ENCODE measurements at places on chromosomes 16 and 17. TPM values are rescaled to one million over a fixed set of nuclear protein-coding genes. Genes with fewer than 3 reads are reported as not detected.

- no peak for DNase-seq
Measured at GRCh38 chr16:90008708-90009145, 10.5 kb downstream of the DBNDD1 start.

- no peak for DNase-seq
Measured at GRCh38 chr16:23579371-23579770, 16.7 kb downstream of the NDUFAB1 start.

GRCh38 chr17:50361561-50362480 is 11.2 kb downstream of the MRPL27 start:
- DNase-seq = no peak

DNA sequence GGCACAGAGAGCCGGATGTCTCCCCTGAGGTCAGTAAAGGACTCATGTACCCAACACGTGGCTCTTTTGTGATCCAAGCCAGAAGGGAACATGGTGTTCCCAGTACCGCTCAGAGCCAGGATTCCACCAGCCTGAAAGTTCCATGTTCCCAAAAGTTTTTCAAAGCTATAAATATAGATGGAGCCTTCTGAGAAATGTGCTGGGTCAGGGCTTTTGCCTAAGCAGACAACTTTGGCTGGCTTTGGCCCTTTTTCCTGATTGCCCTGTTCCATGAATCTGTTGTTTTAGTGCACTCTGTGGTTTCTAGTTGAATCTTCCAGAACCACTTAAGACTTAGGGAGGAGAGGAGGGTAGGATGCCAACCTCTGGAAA is 128.5 kb upstream of the HS3ST2 start:
- DNase-seq = no peak

DNA sequence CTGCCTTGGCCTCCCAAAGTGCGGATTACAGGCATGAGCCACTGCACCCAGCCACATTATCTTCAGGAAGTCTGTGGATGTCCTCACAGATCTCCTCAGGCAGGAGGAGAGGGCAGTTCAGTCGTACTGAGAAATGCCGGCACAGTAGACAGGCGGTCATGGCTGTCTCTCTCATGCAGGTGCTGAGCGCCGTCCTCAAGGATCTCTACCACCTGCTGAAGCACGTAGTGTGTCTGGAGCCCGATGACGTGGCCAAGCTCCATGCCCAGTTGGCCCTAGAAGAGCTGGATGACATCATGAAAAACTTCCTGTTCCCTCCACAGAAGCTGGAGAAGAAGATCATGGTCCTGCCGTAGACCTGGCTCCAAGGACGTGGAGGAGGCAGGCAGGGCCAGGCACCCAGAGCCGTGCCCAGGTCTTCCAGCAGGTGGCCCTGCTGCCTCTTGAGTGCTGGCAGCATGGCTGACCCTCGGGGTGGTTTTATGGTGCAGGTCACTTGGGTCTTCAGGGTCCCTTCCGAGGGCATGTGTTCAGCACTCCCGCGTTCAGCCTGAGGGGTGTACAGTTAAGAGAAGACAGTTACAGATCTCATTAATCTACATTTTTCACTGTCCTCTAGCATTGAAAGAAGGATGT is 22.0 kb upstream of the HAS3 start:
- no peak for DNase-seq

DNA sequence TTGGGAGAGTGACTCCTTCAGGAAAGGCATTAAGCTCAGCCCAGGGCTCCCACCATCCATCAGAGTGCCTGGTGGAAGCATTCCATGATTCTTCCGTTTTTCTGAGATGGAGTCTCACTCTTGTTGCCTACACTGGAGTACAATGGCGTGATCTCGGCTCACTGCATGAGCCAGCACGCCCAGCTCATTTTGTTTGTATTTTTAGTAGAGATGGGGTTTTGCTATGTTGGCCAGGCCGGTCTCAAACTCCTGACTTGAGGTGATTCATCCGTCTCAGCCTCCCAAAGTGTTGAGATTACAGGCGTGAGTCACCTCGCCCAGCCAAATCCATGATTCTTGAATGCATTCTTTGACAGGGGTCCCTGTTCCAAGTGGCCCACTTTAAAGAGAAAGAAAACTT is 23.1 kb downstream of the MIS12 start:
- no peak for DNase-seq

DNA sequence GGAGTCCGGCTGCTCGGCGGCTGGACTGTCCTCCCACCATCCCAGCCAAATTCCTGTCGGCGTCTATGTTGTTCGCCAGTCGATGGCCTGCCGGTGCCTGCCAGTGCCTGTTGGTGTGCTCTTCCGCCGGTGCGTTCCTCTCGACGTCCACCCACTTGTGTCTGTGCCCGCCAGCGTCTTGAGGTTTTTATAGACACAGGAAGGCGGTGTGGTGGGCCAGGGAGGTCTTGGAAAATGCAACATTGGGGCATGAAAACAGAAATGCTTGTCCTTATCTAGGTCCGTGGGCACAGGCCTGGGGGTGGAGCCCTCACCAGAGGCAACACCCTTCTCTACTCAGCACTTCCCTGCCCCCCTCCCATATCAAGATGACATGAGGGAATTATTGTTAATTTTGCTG is 167.8 kb downstream of the IRF8 start:
- peak; percentile 14 for DNase-seq

DNA sequence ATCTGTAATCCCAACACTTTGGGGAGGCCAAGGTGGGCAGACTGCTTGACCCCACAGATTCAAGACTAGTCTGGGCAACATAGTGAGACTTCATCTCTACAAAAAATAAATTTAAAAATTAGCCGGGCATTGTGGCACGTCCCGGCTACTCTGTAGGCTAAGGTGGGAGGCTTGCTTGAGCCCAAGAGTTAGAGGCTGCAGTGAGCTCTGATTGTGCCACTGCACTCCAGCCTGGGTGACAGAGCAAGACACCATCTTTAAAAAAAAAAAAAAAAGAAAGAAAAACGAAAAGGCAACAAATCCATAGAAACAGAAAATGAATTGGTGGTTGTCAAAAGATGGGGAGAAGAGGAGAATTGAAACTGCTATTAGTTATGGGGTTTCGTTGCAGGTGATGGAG is 27.7 kb downstream of the NCOR1 start:
- DNase-seq = no peak

DNA sequence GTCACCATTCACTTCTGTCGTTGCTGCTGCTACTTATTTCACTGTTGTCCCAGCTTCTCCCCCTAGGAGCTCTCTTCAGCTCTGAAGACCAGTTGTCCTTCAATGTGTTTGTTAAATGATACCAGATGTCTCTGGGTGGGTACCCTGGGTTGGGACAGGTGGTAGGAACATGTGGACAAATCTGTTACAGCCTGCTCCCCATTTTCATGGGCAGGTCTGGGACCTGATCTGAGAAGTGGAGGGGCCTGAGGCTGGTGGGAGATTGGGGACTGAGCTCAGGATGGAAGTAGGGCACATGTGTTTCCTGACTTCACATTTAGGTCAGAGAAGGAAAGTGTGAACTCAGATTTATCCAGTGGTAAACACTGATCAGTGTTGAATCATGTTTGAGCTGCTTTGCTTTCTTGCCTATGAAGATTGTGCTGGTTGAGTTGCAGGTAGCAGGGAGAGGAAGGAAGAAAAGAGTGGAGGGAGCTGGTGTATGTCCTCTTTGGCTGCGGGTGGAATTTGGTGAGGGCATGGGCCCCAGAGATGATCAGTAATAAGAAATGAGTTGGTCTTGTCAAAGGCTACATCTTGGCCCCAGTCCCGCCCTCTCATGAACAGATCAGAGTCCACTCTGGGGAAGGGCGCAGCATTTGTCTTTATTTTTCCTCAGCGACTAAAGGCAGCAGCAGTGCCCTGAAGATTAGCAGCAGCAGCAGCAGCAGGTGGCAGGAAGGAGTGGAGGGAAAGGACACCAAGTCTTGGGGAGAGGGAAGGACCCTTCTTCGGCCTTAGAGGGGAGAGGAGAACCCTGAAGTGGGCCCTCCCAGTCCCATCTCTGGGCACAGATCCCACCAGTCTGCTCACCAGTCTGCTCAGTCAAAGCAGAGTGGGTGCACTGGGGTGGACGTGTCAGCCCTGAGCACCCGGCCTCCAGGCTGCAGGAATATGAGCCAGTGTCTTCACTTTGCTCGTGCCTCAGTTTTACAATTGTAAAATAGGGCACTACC is 6.1 kb upstream of the EFTUD2 start:
- DNase-seq = no peak

OR2C1 gene
- total RNA-seq = not detected

CHAD gene
- total RNA-seq = 0.32 TPM

UBE2O gene
- 39.0 TPM for total RNA-seq

Measured in left ventricle myocardium superior (tissue), 1 donor.